ENCODE measurements at places on chromosomes 4 and X.

DNA sequence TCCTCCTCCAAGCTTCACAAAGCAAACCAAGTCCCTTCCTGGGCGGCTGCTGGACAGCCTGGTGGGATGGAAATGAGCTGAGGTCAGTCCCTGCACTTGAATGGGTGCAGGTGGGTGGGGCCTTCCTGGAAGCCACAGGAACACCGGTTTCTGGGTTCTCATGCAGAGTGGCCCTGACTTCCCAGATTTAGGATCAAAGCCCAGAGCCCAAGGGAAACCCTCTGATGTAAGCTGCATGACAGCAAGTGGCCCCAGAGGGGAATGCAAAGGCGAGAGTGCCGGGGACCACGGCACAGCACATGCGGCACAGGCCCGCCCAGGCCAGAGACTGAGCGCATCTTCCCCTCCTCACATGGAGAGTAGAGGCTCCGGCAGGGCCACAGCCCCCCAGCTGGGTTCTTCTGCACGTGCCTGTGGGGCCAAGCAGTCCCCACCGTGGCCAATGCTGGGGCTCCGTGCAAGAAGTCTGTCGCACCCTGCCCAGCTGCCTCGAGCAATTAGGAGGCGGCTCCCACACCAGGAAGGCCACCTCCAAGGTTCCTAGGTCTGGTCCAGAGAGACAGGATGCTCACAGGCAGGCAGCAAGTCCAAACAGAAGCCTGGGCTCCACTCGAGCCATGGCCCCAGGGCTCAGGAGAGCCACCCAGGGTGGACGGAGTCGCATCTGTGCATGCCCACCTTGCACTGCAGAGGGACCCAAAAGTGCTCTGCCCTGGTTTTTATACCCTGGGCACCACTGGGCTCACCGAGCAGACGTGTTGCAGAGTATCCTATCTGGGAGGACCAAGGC, 83.0 kb downstream of the HTRA3 start:
- no peak for DNase-seq

DNA sequence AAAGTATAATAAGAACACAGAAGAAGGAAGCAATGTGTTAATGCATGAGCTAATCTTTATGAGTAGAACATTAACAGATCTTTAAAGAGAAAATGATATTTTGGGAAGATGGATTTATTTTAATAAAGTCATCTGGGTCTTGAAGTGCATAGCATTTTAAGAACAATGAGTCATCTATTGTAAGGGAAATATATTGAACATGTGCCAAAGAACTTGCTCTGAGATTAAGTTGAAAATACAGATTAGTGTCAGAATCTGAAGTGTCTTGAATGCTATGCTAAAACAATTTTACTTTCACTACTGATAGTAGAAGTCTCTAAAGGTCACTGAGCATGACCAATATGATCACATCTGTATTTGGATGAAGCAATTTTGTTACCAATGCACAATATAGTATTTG, 776.7 kb upstream of the GRID2 start:
- no peak for DNase-seq

DNA sequence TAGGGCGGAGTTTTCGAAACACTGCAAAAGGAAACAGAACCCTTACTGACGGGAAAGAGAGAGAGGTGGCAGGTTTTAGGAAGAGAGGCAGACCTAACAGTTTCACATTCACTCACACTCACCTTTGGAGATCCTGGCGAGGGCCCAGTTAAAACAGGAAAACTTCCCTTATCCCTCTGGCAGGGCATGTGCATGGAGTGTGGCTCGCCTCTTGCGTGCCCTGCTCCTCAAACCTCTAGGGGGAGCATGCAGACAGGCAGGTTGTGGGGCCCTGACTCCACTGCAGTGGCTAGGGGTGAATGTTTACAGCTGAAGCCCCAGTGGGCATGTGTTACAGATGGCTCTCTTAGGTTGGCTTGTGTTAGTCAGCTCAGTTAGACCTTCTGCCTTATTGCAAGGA, 451.5 kb downstream of the UBE2NL start:
- no peak for DNase-seq

GRCh38 chrX:4043951-4044350, 330.5 kb upstream of the PRKX start:
- DNase-seq = no peak

GRCh38 chr4:123265443-123265842, 131.2 kb upstream of the SPRY1 start:
- no peak for DNase-seq

GRCh38 chrX:110794601-110795000, 1.0 kb downstream of the CHRDL1 start:
- no peak for DNase-seq

- no peak for DNase-seq
Observed at GRCh38 chr4:93828332-93828994, at the start of gene ATOH1. Gene ATOH1 (plus strand): TSS chr4:93828753. CDS start chr4:93828927, 174 bp downstream.

DNA sequence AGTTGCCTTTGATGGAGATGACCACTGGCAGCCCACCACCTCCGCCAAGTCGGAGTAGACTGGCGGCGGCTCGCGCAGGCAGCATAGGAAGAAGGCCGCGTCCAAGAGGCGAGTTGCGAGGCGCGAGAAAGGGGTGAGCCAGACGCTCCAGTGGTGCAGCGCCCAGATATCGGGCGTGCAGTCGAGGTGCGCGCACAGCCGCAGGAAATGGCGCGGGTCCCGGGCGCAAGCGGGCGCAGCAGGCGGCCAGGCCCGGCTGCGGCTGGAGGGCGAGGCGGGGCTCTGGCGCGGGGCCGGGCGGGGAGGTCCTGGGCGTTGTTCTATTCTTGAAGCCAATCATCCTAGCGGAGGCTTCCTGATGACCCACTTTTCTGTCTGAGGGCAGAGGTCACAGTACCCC, 13.2 kb upstream of the PGRMC1 start:
- DNase-seq = no peak

- no peak for DNase-seq
Observed at GRCh38 chr4:57668621-57669020, 558.4 kb upstream of the IGFBP7 start.

DNA sequence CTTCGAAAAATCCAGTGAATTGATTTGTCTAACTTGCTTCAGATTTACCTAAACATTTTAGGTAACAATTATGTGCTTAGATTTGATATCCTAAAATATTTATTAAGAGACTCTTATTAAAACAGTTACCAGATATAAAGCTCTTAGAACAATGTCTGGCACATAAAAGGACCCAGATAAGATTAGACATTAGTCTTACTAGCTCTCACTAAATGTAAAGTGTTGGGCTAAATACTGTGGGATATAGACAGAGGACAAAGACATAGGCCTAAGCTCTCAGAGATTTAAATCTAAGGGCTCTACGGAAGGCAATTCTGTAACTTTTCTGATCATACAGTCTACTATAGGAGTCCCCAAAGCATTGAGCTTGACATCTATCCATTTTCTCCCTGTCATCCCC, 94.4 kb upstream of the TRPC3 start:
- DNase-seq = no peak

DNA sequence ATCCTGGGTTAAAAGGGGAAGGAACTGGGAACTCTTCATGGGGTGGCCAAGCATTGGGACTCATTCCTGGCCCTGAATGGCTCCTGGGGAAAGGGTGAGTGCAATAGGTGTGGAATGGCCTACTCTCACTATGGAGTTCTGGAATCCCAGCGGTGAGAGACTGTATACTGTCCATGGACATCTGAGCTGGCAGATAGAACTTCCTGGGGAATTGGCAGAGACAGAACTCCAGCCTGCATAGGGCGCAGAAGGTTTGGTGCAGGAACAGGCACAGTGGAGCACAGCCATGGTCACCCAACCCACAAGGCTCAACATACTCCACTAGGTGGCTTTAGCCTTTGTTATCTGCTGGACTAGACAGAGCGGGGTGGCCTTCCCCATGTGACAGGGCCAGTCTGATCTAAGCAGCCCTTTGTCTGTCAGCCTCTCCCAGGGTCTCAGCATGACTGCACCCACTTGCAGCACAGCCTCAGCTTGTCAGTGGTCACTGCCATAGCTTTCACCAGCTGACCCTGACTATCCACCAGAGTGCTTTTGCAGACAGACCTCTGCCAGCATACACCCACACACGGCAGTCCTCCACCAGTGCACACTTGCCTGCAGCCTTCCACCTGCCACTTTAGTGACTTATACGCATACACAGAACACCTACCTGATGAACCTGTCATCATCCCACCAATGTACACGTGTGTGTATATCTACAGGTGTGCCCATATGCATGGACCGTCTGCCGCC, 48.4 kb downstream of the TECRL start:
- no peak for DNase-seq

- DNase-seq = no peak
Observed at GRCh38 chr4:103721251-103721650, 1.5 kb upstream of the TACR3 start.

GRCh38 chr4:3744901-3745300, 21.3 kb upstream of the ADRA2C start:
- DNase-seq = no peak

DNA sequence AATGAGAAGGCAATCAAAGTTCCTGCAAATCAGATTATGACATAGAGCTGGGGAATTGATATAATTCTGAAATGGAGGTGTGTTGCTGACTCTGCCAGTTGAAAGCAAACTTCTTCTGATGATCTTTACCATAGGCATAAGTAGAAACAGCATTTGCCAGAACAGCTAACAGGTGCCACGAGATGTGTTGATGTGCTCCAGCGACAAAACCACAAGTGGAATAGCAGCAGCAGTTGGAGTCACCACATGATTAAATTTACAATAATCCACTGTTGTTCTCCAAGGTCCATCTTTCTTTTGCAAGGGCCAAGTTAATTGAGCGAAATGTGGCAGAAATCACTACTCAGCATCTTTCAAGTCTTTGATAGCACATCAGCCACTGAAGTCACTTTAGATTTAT, 3.7 kb upstream of the OSTC start:
- DNase-seq = no peak

DNA sequence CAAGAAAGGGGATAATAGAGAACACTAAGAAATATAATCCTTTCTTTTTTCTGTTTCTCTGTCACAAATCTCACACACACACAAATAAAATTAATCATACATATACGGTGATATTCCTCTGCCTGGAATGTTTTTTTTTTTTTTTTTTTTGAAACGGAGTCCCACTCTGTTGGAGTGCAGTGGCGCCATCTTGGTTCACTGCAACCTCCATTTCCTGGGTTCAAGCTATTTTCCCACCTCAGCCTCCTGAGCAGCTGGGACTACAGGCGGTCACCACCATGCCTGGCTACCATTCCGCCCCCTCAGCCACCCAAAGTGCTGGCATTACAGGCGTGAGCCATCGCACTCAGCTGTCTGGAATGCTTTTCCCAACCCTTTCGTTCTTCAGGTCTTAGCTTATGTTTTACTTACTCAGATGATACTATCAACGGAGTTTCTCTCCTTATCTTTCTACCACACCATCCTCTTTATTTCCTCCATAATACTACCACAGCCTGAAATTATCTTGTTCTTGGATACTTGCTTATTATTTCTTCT, 69.3 kb downstream of the ANKRD17 start:
- DNase-seq = no peak

GRCh38 chrX:148070504-148070877, 89.4 kb downstream of the FMR1NB start:
- DNase-seq = no peak

GRCh38 chrX:82320569-82320968, 1118.7 kb downstream of the SH3BGRL start:
- no peak for DNase-seq

DNA sequence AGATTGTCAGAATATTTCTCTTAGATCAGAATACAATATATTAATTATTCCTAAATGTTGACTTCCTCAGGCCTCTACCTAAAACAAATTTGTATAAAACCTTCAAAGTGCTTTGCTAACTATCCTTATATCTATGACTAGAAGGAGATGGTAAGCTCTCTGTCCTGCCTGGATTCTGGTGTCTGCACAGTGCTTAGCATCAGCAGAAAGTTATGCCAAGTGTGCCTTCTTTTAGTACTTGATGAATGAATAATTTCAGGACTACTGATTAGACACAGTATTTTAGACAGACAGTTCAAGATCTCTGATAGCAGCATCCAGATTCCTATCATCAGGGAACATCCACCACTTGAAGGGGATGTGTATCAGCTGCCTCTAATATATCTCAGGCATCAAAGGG, 242.4 kb upstream of the TLL1 start:
- DNase-seq = no peak

DNA sequence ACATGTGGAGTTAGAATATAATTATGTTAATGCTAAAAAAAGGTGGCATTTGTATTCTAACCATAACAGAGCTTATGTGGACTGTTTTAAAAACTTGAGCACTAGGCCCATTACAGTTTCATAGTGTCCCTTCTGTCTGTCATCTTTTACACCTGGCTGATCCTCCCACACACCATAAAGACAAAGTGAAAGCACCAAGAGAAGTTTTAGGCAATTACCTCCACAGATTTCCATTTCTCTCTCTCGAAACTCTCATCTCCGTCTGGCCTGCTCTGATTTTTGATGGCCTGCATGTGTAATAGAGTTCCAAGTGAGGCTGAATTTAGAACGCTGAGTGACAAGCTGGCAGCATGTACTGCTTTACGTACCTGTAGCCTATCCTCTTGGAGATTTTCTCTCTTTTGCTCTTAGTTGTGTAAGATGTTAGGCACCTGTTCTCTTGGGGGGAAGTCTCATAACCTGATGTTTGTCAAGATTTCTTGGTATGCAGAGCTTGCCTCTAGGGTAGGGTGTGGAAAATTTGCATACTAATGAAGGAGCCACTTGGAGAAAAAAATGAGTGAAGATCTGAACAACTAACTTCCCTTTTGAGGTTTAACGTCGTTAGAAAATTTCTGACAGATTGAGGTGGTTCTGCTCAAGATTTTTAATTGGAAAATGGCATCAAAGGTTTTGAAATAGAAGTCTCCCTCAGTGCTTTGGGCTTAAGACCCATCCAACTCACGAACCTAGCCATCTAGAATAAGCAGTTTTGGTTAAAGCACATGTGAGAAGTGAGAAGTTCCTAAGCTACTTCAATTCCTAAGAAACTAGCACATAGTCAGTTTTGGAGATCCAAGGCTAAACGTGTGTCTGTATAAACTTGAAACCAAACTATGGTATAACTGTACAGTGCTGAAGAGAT, 57.6 kb upstream of the RAP1GDS1 start:
- DNase-seq = no peak

Measured in stimulated activated CD8-positive, alpha-beta memory T cell treated with anti-CD3 and anti-CD28 coated beads, Interleukin-7, amount 100 ng/mL, for 1 hour (primary cell).